Calu3 (cell line): ENCODE measurements at places on chromosomes 13 and 19. TPM values are rescaled to one million over a fixed set of nuclear protein-coding genes. Genes with fewer than 3 reads are reported as not detected.

GRCh38 chr13:113846636-113847318, 17.1 kb downstream of the GAS6 start:
- no peak for DNase-seq

- DNase-seq = no peak
These were observed 53.4 kb upstream of the KLF12 start for GRCh38 chr13:74187564-74187963.

GRCh38 chr19:1206864-1207450, 1.4 kb downstream of the STK11 start:
- no peak for DNase-seq

DNA sequence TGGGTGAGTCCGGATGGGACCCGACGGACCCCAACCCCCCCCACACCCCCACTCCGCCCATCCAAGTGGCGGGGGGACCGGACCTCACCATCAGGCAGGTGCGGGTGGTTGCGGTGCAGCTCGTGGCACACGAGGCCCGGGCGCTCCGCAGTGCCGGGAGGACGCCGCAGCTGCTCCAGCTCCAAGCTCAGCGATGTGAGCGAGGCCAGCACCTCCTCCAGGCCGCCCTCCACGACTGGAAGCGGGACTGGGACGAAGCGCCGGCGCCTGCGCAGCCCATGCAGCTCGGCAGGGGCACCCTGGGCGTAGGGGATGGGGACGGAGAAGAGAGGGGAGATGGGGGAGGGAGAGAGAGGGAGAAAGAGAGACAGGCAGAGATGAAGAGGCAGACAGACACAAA, 30.1 kb upstream of the OLFM2 start:
- no peak for DNase-seq

DNA sequence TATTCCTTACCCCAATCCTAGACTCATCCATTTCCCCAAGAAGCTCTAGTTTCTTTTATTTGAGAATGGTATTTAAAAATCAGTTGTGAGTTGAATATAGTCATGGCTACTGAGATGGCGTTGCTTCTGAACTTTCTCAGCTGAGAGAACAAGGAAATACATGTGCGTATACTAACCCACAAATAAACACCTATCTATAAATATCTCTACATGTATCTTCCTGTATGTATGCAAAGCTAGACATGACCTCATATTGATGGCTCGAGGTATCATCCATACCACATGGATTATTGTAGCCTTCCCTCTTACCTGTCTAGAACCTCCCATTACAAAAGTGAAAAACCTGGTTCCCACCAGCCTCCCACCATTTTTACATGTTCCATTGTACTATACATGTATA, 141.0 kb downstream of the UFM1 start:
- no peak for DNase-seq

DNA sequence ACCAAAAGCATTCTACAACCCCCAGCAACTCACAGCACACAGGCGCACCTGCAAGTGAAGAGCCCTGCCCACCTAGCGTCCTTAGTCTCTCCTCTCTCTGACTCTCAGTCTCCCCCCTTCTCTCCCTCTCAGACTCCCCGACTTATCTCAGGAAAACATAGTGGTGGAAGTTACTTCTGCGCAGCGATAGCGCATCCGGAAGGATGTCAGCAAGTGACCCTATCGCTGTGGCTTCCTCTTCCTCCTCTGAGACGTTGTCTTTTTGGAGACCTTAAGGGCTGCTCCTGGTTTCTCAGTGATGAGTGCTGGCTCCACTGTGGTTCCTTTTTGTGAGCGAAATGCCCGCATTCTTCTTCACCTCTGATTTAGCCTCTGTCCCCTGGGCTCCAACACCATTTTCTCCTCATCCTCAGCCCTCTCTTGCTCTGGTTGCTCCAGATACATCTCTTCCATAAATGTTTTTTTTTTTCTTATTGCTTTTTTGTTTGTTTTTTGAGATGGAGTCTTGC, 1.4 kb upstream of the YIF1B start:
- DNase-seq = no peak

DNA sequence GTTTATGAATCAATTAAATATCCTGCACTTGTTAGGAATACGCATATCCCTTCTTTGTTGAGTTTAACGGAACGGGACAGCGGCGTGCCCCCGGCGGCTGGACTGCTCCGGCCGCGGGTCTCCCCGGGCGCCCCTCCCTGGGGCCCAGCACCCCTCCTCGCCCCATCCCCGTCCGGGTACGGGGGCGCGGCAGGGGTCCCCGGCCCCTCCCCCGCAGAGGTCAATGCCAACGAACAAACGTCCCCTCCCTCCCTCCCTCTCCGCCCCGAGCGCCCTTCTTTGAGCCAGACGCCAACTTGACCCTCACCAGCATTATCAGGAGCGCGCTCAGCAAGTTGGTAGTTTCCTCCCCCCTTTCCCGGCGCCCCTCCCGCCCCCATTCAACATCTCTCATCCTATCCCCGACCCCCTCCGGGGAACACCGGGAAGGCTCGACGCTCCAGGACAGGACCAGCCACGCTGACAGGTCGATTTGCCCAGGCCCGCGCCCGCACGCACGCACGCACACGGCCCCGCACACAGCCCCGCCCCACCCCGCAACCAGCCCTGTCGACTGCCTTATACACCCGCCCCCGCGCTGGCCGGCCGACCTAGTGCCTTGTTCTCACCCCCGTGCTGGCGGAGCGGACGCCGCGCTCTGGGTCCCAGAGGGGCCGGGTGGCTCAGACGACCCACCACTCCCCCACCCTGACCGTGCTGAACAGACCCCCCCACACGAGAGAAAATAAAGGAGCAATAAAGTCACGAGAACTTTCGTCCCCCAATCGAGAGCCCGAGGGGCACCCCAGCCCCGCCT, 5.0 kb downstream of the LYL1 start:
- DNase-seq = peak; percentile 24

DNA sequence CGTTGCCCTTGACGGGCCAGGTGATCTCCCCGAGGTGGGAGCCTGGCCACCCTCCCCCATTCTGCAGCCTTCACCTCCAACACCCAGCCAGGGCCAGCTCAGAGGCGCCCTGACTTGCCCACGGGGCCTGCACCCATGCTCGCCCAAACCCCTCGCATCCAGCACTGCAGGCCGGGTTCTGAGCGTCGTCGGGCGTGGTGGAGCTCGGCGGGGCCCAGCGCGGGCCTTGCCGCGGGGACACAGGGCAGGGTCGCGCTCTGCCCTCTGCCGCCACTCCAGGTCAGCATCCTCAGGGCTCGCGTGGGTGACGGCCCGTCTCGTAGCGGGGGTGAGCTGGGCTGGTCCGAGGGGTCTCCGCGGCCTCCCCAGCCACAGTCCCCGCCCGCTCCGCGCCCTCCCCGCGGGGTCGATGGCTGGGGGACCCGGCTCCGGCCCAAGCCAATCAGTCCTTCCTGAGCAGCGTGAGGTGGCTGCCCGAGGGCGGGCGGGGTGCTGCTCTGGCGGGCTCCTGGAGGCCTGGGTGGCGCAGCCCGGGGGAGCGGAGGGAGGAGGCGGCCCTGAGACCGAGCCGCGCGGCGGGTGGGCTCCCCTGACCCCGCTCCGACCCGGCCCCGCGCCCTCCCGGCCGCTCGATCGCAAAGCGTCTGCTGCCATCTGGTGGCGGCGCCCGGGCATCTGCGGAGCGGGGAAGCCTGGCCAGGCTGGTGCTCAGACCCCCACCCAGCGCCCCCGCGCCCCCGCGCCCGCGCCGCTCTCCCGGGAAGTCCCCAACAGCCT, 61.4 kb downstream of the CCNE1 start:
- peak; percentile 66 for DNase-seq

DNA sequence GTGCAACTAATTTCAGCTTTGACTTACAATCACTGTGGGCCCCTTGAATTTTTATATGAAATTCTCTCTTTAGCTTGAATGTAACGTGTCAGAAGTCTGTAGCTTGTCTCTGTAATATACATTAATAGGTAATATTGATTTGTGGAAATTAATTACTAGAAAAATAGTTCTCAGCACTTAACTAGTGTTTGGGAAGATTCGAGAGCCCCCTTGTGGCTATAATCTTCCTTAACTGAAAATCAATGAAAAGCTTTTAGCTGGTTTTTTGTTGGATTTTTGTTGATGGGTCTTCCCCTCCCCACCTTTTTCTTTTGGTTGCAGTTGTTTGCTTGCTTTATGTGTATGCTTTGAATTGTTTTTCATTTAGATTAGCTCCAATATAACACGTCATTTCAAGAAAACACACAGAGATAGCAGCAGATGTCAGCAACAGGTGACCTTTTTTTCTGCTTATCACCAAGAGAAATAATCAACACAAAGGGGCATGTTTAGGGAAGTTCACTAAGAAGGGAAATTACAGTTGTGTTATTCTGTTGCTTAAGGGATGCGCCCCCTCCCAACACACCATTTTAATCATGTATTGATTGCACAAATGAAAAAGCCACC, 176.8 kb downstream of the OXGR1 start:
- DNase-seq = no peak

DNA sequence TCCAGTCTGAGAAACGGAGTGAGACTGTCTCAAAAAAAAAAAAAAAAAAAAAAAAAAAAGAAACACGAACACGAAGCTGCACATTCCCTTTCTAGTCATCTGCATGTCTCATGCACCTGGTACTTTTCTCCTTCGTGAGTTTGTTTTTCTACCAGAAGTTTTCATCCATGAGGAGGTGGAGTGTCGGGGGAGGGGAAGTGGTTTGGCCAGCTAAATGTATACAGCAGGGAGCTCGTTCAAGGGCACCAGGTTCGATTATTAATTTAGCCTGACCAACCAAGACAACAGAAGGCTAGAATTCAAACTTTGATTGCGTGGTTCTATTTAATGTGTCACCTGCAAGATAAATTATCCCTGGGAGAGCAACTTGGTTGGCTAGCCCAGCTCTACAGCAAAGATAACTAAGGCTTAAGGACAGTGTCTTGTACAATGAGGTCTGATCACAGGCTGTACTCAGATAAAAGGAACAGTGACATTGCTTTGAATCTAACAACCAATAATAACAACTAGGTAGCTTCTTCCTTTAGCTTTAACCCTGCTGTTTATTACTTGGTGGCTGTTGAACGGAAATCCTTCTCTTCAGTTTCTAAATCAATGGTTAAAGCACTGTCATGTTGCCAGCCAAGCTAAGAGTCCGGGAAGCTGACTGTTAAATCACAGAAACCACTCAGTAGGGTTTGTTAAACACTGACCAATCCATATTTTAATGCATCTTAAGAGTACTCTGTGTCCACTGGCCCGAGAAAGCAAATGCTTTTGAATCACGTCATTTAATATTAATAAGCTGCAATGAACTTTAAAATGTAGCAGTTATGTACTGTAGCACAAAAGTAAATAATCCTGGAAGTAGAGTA, 98.4 kb upstream of the STARD13 start:
- no peak for DNase-seq

DNA sequence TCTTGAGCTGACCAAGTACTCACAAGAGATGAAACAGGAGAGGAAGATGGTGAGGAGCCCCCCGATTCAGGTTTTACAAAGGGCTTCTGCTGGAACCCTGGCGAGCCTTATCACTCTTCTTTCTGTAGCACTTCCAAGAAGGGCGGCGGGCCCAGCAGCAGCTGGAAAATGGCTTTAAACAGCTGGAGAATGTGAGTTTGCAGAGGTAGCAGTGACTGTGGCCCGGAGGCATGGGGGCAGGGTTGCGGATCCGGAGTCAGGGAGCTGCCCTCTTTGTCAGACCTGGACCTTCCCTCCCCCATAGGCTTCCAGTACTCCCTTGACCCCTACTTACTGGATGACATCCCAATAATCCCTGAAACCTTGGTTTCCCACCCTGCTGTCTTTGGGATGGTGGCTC, 3.6 kb downstream of the TRIP10 start:
- DNase-seq = no peak

- DNase-seq = no peak
These were observed 8.3 kb upstream of the SMIM44 start for GRCh38 chr19:3491396-3492119.

DNA sequence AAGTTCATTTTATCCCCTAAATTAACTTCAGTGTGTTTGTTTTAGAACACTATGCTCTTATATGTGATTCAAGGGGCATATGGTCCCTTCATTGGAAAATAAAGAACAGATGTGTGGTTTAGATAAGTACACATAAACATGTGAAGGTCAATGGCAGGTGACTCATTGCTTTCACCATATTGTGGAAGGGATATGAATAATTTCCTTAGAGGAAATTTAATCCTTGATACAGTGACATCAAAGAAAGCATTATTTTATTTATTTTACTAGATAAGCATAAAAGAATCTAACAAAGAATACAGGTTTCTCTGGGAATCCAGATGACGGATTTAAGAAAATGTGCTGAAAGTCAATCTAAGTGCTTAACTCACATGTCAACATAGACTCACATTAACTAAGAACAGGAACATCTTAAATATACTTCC, 373.5 kb downstream of the KCTD12 start:
- no peak for DNase-seq

GRCh38 chr13:39039041-39039440, 785 bp downstream of the NHLRC3 start:
- no peak for DNase-seq

DNA sequence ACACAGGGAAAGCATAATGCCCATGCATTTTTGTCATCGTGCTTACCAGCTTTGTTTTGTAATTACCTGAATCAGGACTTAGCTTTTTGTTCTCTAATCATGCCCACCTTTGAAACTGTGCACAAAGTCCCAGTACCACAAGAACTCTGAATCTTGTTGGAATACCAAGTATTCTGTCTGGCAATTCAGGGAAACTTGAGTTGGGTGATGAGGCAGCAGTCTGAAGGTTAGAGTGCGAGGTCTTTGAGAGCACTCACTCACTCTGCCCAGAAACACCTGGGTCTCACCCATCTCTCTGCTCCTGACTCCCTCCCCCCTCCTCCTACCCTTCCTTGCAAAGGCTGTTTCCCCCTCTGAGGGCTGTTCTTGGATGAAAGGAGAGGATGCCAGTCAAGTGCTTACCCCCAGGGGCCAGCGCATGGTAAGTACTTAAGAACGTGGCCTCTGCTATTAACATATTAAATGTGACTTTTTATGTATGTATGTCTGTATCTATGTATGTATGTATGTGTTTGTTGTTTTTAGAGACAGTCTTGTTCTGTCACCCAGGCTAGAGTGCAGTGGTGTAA, 22.4 kb downstream of the SIPA1L3 start:
- DNase-seq = no peak

DNA sequence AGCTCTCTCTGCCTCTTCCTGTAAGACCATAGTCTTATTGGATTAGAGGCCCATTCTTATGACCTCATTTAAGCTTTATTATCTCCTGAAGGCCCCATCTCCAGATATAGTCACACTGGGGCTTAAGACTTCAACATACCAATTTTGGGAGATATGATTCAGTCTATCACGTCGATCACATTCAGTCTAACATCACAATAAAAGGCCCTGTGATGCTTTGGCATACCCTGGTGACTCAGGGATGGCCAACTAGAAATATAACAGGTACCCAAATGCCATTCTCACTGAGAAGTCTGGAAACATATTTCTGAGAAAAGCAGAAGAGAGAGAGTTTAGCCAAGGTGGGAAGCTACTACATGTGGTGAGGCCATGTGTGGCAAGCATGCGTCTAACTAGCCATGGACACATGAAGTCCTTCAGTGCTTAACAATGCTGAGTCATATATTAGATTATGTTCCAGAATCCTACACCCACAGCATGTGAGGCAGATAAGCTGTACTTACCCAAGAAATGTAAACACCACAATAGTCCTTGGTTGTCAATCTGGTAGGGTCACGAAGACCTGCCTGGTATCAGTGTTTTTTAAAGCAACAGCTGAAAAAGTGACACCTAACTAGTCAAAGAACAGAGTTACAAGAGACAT, 485.1 kb downstream of the FOXO1 start:
- no peak for DNase-seq

GRCh38 chr19:19224852-19225494, 13.2 kb downstream of the NCAN start:
- peak; percentile 81 for DNase-seq

ZNF225 gene
- total RNA-seq = 5.3 and 6.1 TPM in 2 replicates

CBY2 gene
- total RNA-seq = not detected in 2 replicates

GET3 gene
- total RNA-seq = 52.2 and 53.8 TPM in 2 replicates

JAK3 gene
- not detected in 2 replicates for total RNA-seq

IRGC gene
- total RNA-seq = not detected in 2 replicates

CNOT3 gene
- 79.4 and 87.4 TPM in 2 replicates for total RNA-seq

ATP8A2 gene
- 0.05 and 0.07 TPM in 2 replicates for total RNA-seq

PGLYRP2 gene
- not detected in 2 replicates for total RNA-seq
